ENCODE measurements at places on chromosomes 16 and 17.

GRCh38 chr16:77408607-77409006 is 26.2 kb downstream of the ADAMTS18 start:
- no peaks in the 10 kb centered on the region for H3K36me3 ChIP-seq
- no peak for DNase-seq
- H3K4me1 ChIP-seq: no peaks in the 10 kb centered on the region
- H3K27ac ChIP-seq: no peak overlapping the region

DNA sequence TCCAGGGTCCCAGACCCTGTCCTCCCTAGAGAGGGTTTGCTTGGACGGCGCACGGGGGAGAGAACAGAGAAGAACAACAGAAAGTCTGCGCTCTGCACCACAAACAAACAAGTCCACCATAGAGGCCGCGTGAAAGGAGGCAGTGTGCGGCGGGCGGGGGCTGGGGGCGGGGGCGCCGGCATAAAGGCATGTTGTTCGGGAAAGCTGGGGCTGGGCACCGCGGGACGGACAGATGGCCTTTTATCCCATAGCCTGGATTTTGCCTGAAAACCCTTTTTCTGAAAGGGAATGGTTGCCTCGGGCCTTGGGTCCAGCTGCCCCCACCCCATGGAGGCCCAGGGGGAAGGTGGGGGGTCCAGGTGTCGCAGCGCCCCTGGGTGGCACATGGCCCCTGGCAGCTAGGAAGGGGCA is 26.0 kb downstream of the FA2H start:
- no peak overlapping the region for H3K4me3 ChIP-seq
- H3K36me3 ChIP-seq: no peaks in the 10 kb centered on the region
- peaks cover 7% of the 10 kb centered on the region for H3K27me3 ChIP-seq
- no peak overlapping the region for H3K27ac ChIP-seq

GRCh38 chr16:51431517-51432241 is 280.6 kb upstream of the SALL1 start:
- DNase-seq: no peak
- no peak overlapping the region for H3K4me3 ChIP-seq
- no peaks in the 10 kb centered on the region for H3K4me1 ChIP-seq

- DNase-seq: no peak
- H3K36me3 ChIP-seq: peaks cover 8% of the 10 kb centered on the region
- H3K4me3 ChIP-seq: no peak overlapping the region
- H3K27ac ChIP-seq: no peak overlapping the region
- H3K27me3 ChIP-seq: no peaks in the 10 kb centered on the region
Measured at GRCh38 chr17:40361063-40361924, 3.2 kb downstream of the GJD3 start.

All from lower lobe of right lung (tissue), 2 donors.